ENCODE measurements at places on chromosomes 6 and 20. TPM values are rescaled to one million over a fixed set of nuclear protein-coding genes. Genes with fewer than 3 reads are reported as not detected.

C20orf141 gene
- total RNA-seq: not detected

DNA sequence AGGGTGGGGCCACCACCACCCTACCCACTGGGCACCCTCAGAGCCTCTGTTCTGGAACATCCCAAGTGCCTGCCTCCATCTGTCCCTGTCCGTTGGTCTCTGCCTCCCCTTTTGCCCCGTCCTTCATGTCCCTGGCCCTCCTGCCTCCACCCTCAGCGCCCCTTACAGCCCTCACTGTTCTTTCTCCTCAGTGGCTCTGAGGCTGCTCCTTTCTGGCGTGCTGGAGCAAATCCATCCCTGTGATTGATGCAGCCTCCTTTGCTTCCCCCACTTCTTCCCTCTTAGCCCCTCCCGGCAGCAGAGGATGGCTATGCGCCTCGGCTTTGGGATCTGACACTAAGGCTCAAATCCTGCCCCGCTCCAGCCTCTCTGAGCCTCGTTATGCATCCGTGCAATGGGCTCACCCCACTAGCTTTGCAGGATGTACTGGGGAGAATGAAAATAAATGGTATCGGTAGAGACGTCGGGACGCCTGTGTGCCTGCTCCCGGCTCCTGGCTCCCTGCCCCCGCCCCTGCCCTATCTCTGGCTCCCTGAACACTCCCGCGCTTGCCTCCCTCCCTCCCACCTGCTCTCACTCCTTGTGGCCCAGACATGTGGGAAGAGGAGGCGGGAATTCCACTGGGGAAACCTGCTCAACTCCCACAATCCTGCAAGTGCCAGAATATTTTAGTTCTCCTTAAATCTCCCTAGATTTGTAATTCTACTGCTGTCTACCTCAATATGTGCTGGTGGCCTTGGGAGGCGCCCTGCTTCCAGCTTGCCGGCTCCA lies 13.1 kb downstream of the VSTM2L start:
- peaks cover 25% of the 10 kb centered on the region for H3K4me1 ChIP-seq
- peaks cover 8% of the 10 kb centered on the region for H3K36me3 ChIP-seq
- DNase-seq: no peak
- H3K27ac ChIP-seq: no peak overlapping the region
- peak overlapping the region; percentile 28 for H3K4me3 ChIP-seq
- peaks cover 81% of the 10 kb centered on the region for H3K27me3 ChIP-seq

DNA sequence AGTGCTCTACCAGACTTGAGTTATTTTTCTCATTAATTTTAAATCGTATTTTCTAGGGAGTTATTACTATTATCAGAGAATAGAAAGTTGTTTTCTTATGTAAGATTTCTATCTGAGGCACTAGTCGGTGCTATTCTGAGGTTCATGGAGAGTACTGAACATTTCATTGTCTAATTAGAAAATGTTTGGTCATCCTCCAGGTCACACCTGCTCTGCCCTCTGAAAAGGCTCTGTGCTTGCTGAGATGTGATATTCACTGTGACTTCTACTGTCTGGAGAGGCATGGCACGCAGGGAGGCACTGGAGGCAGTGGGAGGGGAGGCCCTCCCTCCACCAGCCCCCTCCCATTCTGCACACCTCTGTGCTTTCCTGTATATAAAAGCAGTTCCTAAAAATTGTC lies 3.0 kb downstream of the SYNDIG1 start:
- H3K27ac ChIP-seq: no peak overlapping the region
- no peak overlapping the region for H3K4me3 ChIP-seq
- no peaks in the 10 kb centered on the region for H3K36me3 ChIP-seq
- peaks cover 69% of the 10 kb centered on the region for H3K27me3 ChIP-seq
- no peaks in the 10 kb centered on the region for H3K4me1 ChIP-seq
- no peak for DNase-seq

DNA sequence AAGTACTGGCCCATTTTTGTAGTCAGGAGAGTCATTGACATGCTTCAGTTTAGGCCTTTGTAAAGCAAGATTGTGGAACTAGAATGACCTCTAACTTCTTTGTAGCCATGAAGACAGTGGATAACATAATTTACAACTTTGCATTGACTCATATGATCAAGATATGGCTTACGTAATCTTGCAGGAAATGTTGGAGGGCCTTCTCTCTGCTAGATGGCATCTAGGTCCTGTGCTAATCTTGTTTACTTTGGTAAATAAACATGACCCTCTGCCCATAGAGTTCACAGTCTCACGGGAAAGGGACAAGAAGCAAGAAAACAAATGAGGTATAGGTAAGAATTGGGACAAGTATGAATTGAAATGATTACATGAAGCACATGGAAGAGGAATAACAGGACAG lies 355.2 kb upstream of the ARID1B start:
- H3K27me3 ChIP-seq: no peaks in the 10 kb centered on the region
- peaks cover 32% of the 10 kb centered on the region for H3K4me1 ChIP-seq
- H3K4me3 ChIP-seq: peak overlapping the region; percentile 74
- no peaks in the 10 kb centered on the region for H3K36me3 ChIP-seq
- DNase-seq: no peak

- no peaks in the 10 kb centered on the region for H3K36me3 ChIP-seq
- peak overlapping the region; percentile 67 for H3K4me3 ChIP-seq
- H3K27ac ChIP-seq: peak overlapping the region; percentile 48
These were observed 90.4 kb downstream of the CARMIL1 start for GRCh38 chr6:25369433-25370177.

DNA sequence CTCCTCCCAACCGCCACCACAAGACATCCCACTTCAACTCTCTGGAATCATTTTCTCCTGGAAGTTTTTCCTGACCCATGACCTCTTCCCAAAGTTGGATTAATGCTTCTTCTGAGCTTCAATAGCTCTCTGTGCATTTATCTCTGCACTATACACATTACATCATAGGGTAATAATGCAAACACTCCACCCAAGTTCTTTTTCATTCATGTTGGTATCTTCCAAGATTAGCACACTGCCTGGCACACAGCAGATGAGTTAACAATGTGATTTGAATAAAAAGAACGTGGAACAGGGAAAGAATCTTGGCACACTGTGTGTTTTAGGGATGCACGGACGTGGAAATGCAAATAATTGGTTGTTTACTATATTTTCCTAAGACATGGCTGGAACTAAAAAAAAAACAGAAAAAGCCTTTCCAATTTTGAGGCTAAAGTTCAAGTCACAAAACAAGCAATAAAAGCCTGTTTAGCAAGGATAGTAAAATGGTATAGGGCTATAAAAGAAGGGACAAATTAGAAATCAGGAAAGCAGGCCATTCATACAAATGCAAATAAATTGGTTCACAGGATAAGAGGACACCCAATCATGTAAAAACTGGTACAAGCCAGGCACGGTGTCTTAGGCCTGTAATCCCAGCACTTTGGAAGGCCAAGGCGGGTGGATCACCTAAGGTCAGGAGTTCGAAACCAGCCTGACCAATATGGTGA lies 1.6 kb upstream of the FAM135A start:
- peaks cover 22% of the 10 kb centered on the region for H3K4me1 ChIP-seq
- H3K4me3 ChIP-seq: peak overlapping the region; percentile 47
- DNase-seq: no peak

PTK7 gene
- 1.6 TPM for total RNA-seq

TP53TG5 gene
- total RNA-seq: not detected

LTB gene
- total RNA-seq: 891 TPM

- H3K36me3 ChIP-seq: no peaks in the 10 kb centered on the region
- H3K27me3 ChIP-seq: no peaks in the 10 kb centered on the region
- no peak overlapping the region for H3K4me3 ChIP-seq
- no peaks in the 10 kb centered on the region for H3K4me1 ChIP-seq
- no peak for DNase-seq
- no peak overlapping the region for H3K27ac ChIP-seq
These were observed 309.1 kb downstream of the LMBRD1 start for GRCh38 chr6:69487688-69488087.

DNA sequence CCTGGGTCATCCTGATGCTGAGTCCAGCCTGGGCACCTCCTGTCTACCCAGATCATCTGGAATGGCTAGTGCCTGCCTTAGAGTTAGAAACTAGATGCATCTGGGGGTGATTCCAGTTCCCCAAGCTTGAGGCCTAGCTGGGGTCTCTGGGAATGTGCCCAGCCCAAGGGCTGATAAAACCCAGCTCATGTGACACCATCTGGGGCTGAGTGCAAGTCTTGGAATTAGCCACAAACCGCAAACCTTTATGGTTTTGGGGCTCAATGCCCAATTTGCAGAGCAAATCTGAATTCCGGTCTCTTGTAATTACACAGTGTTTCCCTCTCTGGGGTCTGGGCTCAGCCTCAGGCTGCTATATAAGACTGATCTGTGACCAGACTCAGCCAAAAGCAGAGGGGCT lies at the start of gene BPIFB4:
Gene BPIFB4 (plus strand): TSS at position 385 of the 400 bp plus-strand sequence. CDS start 1,884 bp downstream, outside the sequence.
- no peak within 1 kb of the TSS for H3K4me3 ChIP-seq
- H3K4me1 ChIP-seq: peaks cover 6% of the 10 kb centered on the region
- peaks cover 2% of the 10 kb centered on the region for H3K36me3 ChIP-seq
- H3K27me3 ChIP-seq: no peaks in the 10 kb centered on the region
- DNase-seq: no peak
- H3K27ac ChIP-seq: peak within 1 kb of the TSS; percentile 68

- no peak for DNase-seq
- peak overlapping the region; percentile 1 for H3K4me3 ChIP-seq
- peaks cover 5% of the 10 kb centered on the region for H3K36me3 ChIP-seq
- H3K27ac ChIP-seq: no peak overlapping the region
- peaks cover 8% of the 10 kb centered on the region for H3K4me1 ChIP-seq
These were observed 507.3 kb upstream of the ARID1B start for GRCh38 chr6:156269751-156270369.

- no peaks in the 10 kb centered on the region for H3K36me3 ChIP-seq
- no peak for DNase-seq
- peaks cover 14% of the 10 kb centered on the region for H3K27me3 ChIP-seq
These were observed 12.4 kb upstream of the EZR start for GRCh38 chr6:158831571-158831970.
